ENCODE measurements at places on chromosomes 13 and 19.

DNA sequence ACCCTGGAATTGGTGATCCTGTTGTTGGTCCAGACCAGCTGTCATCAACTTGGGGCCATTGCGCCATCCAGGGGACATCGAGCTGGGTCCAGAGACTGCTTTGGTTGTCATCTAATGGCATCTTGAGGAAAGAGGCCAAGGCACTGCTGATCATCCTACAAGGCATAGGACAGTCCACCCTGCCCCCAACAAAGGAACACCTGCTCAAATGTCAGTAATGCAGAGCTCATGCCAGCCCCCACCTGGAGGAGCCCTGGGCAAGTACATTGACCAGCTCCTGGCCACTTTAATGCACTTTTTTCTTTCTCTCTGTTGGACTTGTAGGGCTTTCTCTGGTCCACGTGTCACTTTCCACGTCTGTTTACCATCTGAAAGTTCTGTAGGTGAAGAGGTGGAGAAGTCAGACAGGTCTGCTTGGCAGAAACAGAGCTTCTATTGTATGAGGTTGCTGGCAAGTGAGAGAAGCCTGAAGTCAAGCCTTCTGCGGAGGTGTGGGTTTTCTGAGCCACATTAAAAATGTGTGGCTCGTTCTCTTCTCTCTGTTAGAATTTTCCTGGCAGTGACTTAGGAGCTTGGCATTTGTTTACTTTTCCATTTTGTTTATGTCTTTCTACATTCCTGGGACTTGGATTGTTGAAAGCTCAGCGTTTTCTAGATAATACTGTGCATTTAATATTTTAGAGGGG, 124.0 kb upstream of the RNF113B start:
- DNase-seq, result no peak

- DNase-seq, result no peak
Observed at GRCh38 chr19:47363758-47364531, 14.8 kb downstream of the DHX34 start.

- no peak for DNase-seq
Observed at GRCh38 chr13:32135056-32135390, 103.4 kb downstream of the FRY start.

GRCh38 chr13:53310786-53311185, 282.2 kb downstream of the OLFM4 start:
- no peak for DNase-seq

GRCh38 chr19:17402982-17403855, 2.2 kb downstream of the BST2 start:
- no peak for DNase-seq

GRCh38 chr13:110068176-110068473, 238.8 kb downstream of the COL4A1 start:
- no peak for DNase-seq

- no peak for DNase-seq
Observed at GRCh38 chr13:113145496-113145895, 13.0 kb upstream of the PROZ start.

DNA sequence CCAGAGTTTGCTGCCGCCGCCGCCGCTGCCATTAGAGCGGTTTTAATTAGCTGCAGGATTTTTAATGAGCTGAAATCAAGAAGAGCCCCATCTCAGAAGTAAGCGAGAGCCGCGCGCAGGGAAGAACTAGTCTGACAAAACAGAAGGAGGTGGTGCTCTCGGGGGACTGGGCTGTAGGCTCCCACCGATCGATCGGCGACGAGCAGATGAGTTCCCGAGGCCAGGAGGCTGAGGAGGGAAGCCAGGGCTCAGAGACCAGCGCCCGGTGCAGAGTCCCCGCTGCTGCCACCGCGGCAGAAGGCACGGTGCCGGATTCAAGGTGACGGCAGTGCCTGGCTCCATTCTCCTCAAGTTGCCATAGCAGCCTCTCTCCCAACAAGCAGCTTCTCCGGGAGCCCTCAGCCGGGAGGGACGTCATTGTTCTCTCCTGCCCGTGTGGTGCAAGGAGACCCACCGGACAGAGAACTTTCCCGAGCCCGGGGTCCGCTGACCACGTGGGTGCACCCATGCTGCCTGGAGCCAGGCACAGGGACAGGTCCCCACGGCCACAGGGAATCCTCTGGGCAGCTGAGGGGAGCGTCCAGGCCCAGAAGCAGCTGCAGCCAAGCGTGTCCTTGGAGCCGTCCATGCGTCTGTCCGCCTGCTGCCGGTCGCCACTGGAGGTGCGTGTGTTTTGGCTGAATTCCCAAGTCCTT, 62.9 kb downstream of the CHST8 start:
- DNase-seq, result no peak

DNA sequence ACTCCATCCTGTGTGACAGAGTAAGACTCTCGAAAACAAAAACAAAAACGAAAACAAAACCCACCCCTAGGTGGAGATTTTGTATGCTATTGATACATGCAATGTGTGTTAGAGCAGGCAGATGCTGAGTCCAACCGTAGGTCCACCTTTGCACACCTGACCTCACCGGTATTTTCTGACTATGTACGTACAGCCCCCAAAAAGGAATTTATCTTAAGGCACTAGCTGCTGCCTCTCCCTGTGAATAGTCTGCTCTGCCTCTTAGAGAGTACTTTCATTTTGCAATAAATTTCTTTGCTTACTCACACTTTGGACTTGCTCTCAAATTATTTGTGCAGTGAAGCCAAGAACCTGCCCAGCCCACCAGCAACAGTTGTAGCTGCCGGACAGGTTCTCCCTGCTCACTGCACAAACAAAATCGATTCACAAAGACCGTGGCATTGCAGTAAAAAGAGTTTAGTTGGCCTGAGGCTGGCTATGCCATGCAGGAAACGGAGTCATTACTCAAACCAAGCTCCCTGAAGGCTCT, 8.2 kb upstream of the ZNF77 start:
- DNase-seq, result no peak

- DNase-seq, result no peak
Observed at GRCh38 chr13:103282571-103283450, 216.6 kb upstream of the SLC10A2 start.

DNA sequence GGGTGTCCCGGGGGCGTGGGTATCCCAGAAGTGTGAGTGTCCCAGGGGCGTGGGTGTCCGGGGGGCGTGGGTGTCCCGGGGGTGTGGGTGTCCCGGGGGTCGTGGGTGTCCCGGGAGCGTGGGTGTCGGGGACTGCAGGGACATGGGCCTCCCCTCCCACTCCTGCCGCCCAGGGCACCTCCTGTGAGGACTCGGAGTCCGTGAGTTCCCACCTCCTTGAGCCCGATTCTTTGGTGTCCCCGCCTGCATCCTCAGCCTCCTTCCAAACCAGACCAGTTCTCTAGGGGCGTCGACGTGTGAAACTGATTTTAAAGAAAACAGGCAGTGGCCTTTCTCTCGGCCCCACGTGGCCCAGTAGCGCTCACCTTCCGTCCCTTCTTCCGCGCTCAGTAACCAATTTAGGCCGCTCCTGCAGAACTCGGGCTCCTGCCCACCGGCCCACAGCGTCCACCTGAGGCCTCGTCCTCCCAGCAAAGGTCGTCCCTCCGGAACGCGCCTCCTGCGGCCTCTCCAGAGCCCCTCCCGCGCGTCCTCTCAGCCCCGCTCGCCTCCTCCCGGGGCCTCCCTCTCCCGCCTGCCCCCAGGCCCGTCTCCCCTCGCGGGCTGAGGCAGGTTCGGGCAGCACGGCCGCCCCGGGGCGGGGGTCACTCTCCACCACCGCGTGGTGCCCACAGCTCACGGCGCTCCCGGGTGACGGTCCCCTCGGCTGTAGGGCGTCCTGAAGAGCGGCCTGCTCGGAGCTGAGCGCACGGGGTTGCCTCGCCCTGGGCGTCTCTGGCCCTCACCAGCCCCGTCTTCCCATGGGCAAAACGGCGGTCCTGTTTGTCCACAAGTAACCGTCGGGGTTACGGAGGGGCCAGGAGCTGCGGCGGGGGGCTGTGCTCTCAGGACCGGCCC, 3.8 kb downstream of the F7 start:
- DNase-seq, result no peak

DNA sequence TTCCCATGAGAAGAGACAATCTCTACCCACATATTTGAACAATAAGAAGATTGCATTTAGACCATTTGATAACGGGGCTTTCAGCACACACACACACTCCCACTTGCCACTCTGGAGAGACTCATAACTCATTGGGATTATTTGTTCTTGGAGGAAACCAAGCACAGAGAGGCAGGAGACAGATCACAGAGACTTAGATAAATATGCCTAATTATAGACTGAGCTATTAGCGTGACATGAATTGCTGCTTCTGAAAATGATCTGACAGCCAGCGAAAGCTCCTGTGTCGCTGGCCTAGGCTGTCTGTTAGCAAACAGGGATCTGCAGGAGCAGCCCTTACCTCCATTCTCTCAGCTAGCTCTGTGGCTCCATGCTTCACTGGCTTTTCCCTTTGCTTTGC, 111.4 kb downstream of the CCNA1 start:
- no peak for DNase-seq

- DNase-seq, result no peak
Observed at GRCh38 chr19:7833225-7834099, 3.4 kb downstream of the EVI5L start.

DNA sequence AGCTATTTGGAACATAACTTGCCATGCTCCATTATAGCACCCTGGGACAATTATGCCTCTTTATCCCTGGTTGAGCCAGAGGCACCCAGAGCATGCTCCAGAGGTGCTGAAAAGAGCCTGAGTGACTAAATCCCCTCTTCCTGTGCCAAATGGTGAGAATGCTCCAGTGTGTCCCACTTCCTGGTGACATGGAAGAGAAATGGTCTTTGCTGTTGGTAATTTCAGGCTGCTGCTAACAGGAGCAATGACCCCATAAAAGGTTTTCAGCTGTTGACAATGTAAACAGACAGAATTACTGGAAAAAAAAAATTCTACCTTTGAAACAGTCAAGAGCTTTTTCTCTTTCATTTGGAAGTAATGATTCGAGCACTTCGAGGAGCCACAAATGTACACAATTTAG, 341.8 kb downstream of the FGF9 start:
- DNase-seq, result no peak

- no peak for DNase-seq
Observed at GRCh38 chr13:112120031-112120373, 53.1 kb downstream of the SOX1 start.

- DNase-seq, result no peak
Observed at GRCh38 chr19:16829822-16830289, 658 bp downstream of the SIN3B start.

- DNase-seq, result no peak
Observed at GRCh38 chr19:30374865-30375552, 2.8 kb downstream of the ZNF536 start.

GRCh38 chr19:54023191-54023590, 31.8 kb downstream of the CACNG6 start:
- DNase-seq, result no peak

- no peak for DNase-seq
Observed at GRCh38 chr13:113322043-113322461, 25.0 kb downstream of the LAMP1 start.

Data from gastrocnemius medialis (tissue), 4 donors.